ENCODE measurements at places on chromosomes 2 and 18. TPM values are rescaled to one million over a fixed set of nuclear protein-coding genes. Genes with fewer than 3 reads are reported as not detected.

The LRATD1 gene
- not detected for total RNA-seq

The MAP3K19 gene
- not detected for total RNA-seq

The ALPP gene
- not detected for total RNA-seq

The ALPI gene
- total RNA-seq: not detected

The DSG3 gene
- not detected for total RNA-seq

The CNGA3 gene
- total RNA-seq: not detected

The ADD2 gene
- total RNA-seq: 18.6 TPM

The IL37 gene
- total RNA-seq: not detected

The GKN1 gene
- not detected for total RNA-seq

The RAB27B gene
- 3.4 TPM for total RNA-seq

The PXDN gene
- total RNA-seq: not detected

The PTPRN gene
- total RNA-seq: not detected

The BCL2 gene
- 156 TPM for total RNA-seq

The PLGLB2 gene
- total RNA-seq: 1.6 TPM

The NLRC4 gene
- total RNA-seq: not detected

The LRRC30 gene
- total RNA-seq: not detected

The TXNDC2 gene
- total RNA-seq: not detected

The IL18R1 gene
- total RNA-seq: 38.2 TPM

The CMPK2 gene
- 20.6 TPM for total RNA-seq

The COBLL1 gene
- 0.13 TPM for total RNA-seq

The ABCB11 gene
- not detected for total RNA-seq

The MEP1B gene
- not detected for total RNA-seq

The EVA1A gene
- 0.36 TPM for total RNA-seq

The CAPN14 gene
- 0.18 TPM for total RNA-seq

The GREB1L gene
- not detected for total RNA-seq

The SIX3 gene
- not detected for total RNA-seq

The ZNF385B gene
- total RNA-seq: not detected

The GRHL1 gene
- 0.48 TPM for total RNA-seq

The RIT2 gene
- not detected for total RNA-seq

The EPAS1 gene
- total RNA-seq: 20.5 TPM

The GPR45 gene
- not detected for total RNA-seq

The NTSR2 gene
- total RNA-seq: not detected

The MBOAT2 gene
- total RNA-seq: 3.2 TPM

The HMSD gene
- 1.2 TPM for total RNA-seq

The LRP1B gene
- not detected for total RNA-seq

The SLC4A5 gene
- 4.6 TPM for total RNA-seq

The REG3A gene
- total RNA-seq: not detected

The TOGARAM2 gene
- total RNA-seq: 4.0 TPM

The SCN7A gene
- total RNA-seq: not detected

The TSPYL6 gene
- total RNA-seq: not detected

The CFAP65 gene
- total RNA-seq: not detected

The RUFY4 gene
- total RNA-seq: 0.88 TPM

The RANBP2 gene
- 53.1 TPM for total RNA-seq

The TLX2 gene
- total RNA-seq: 0.63 TPM

The ELOA2 gene
- not detected for total RNA-seq

The GLI2 gene
- 0.88 TPM for total RNA-seq

The NEB gene
- 0.65 TPM for total RNA-seq

The SLC14A1 gene
- 2.5 TPM for total RNA-seq

The GULP1 gene
- total RNA-seq: not detected

Data from activated naive CD4-positive, alpha-beta T cell treated with anti-CD3 and anti-CD28 coated beads, Interleukin-2, amount 10 ng/mL, durations not matched to agents 5 hours and 36 hours (primary cell).